ENCODE measurements at places on chromosomes 5 and 9.

DNA sequence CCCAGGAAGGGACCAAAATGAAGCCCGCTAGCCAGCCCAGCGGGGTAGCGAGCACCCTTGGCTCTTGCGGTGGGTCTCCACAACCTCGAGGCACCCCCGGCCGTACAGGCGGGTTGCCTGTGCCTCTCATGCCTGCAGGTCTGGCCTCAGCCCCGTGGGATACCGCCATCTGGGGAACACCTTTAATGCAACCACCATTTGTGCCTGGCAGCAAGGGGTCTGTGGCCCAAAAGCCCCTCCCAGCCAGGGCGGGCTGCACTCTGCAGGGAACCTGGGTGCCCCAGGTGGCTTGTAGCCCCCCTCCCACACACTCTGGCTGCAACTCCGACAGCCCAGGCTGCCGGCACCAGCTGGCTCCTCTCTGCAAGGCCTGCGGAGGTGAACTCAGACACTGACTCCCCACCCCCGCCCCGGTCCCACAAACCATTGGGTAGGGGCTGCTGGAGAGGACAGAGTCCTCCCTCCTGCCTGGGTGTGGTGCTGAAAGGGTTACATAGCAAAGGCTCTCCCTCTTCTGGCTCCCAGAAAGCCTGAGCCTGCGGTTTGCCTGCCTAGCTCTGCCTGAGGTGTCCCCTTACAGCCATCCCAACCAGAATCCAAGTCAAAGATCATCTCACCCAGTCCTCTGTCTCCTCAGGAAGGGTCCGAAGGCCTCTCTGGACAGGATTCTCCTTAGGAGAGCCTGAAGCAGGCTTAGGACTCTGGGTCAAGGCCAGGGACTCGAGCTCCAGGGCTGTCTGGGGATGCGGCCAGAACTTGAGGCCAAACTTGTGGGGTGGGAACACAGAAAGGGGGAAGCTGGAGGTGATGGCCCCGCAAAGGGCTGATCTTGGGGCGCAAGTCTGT is 109.4 kb downstream of the PSD2 start:
- peak; percentile 61 for DNase-seq

DNA sequence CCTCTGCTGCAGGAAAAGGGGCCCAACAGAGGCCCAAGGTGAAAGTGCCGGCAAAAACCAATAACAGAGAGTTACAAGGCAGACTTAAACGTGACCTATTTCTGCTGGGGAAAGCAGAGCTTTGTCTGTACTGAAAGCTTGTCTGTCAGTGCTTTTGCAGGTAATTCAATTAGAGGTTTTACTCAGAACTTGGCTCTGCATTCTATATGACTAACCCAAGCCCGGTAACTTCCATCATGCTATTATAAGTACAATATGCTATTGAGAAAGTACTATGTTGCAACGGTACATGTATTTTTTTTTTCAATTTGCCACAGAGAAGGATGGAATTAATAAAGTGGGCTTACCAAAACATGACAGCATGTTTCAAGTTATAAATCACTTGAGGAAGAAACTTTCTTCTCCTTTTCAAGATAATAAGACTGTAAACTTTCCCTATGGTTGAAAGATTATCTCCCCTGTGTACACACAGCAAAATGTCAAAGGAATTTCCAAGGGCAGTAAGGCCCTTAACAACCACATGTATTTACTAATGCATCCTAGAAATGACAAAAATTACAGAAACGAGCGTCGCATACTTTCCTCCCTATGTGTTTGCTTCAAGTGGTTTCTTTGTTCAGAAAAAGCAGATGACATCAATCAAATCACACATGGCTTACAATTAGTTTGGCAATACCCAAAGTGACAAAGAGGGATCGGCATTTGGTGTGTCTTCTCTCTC is 282.4 kb downstream of the EFNA5 start:
- DNase-seq: no peak

GRCh38 chr9:83754383-83754977 is 46.7 kb upstream of the UBQLN1 start:
- no peak for DNase-seq

GRCh38 chr5:157180374-157181264 is at the start of gene ITK:
TSS of gene ITK (plus strand) at chr5:157180840. CDS start at chr5:157180978, 138 bp downstream.
- peak; percentile 73 for DNase-seq

DNA sequence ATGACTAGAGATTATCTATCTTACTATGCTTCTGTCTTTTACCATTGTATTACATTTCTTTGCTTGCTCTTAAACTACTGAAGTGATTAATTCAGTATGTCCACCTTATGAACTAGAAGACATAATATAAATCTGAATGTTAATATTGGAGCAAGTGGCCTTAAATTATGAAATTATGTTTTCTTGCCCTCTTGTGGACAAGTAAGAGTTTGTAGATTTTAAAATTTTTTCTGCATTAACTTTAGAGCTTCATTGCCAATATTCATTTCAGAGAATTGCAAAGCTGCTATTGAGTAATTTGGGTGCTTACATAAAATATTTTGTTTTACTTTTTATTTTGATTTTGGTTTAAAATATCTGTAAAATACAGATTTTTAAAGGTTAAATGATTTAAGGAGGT is 55.3 kb downstream of the RANBP17 start:
- no peak for DNase-seq

DNA sequence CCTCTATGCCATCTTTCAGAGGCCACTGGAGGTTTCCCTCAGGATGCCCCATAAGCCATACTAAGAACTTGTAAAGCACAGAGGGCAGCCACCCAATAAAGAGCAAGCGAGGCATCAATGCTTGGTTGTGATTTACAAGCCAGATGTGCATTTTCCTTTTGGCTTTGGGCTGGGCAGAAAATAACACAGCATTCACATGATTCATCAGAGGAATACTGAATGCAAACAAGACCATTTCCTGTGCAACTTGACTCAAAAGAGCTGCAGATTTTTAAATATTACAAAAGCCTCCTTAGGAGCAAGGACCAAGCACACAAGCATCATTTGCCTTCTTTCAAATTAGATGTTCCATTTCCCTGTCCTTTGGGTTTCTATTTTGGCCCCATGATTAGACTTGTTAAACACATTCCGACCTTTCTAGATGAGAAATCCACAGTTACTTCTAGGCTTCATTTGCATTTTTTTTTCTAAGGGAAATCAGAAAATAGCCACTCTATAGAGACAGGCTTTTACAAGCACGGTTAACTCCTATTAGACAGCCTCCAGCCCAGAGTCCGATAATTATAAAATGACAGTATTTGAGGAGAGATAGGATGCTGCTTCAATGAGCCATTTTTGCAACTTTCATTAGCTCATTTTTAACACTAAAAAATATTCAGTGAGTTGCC is 207.8 kb downstream of the SEMA5A start:
- DNase-seq: no peak

- DNase-seq: no peak
Measured at GRCh38 chr5:142246258-142246657, 78.6 kb downstream of the SPRY4 start.

- no peak for DNase-seq
Measured at GRCh38 chr5:97266576-97266975, 83.5 kb upstream of the RIOK2 start.

- no peak for DNase-seq
Measured at GRCh38 chr9:35322075-35322885, 160.5 kb downstream of the UNC13B start.

- DNase-seq: no peak
Measured at GRCh38 chr5:177494346-177495195, 2.8 kb downstream of the PDLIM7 start.

GRCh38 chr9:81848472-81848871 is 79.8 kb upstream of the SPATA31D4 start:
- no peak for DNase-seq

- DNase-seq: no peak
Measured at GRCh38 chr9:95756986-95757385, 118.5 kb upstream of the ERCC6L2 start.

- DNase-seq: no peak
Measured at GRCh38 chr9:75123696-75124095, 35.4 kb downstream of the OSTF1 start.

DNA sequence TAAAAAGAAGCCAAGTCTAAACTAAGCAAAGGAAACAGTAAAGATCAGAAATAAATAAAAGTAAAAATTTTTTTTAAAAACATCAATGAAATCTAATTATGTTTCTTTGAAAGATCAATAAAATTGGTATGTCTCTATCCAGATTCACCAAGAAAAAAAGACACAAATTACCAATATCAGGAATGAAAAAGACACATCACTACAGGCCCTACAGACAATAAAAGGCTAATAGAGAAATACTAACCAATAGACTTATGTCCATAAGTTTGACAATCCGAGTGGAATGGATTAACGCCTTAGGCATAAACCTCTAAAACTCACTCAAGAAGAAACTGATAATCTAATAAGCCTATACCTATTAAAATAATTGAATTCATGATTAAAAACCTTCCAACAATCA is 12.4 kb downstream of the BRD3OS start:
- DNase-seq: no peak

DNA sequence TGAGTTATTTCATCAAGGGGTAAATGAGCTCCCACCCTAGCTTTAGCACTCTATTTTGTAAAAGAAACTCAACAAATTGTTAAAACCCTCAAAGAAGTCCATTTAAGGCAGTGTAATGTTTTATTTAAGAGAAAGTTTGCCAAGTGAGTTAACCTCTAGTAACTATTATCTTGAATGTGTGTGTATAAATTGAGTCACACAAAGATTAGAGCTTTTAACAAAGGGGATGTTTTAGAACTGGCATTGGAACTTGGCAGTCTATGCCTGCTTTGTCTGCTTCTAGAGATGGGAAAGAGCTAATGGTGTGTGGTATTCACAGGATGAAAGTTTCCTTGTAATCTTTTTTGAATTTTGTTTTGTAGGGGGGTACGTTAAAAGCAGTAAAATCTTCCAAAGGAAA is 33.2 kb downstream of the KDM3B start:
- no peak for DNase-seq

DNA sequence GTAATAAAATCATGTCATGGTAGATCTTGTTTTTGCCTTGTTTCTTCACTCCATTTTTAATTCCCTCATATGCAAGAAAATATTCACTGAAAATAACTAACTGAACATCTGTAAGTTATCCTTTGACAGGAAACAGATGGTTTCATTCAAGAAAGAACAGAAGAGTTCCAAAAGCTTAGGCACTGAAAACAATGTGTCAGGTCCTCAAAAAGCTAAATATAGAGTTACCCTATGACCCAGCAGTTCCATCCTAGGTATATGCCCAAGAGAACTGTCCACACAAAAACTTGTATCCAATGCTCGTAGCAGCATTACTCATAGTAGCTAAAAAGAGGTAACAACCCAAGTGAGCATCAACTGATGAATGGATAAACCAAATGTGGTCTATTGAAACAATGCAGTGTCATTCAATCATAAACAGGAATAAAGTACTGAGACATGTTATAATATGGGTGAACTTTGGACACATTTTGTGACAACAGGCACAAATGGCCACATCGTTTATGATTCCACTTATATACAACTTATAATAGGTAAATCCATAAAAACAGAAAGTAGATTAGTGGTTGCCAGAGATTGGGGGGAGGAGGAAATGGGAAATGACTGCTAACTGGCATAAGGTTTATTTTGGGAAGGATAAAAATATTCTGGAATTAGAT is 231.0 kb downstream of the FRMD3 start:
- DNase-seq: no peak

DNA sequence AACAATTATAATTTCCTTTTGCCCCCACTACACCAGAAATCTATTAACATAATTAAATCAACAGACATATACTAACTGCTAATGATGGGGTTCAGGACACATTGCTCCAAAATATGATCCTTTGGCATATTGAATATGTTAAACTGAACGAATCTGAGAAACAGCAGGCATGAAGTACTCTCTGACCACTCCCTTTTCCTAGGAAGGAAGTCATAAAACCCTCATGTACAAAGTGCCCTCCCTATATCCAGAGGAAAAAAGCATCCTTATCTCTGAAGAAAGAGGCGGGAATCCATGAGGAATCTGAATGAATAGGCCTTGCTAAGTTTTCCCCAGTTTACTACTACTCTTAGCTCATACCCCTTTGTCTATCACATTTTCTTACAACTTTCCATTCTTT is 67.9 kb downstream of the ADAMTS6 start:
- DNase-seq: no peak

DNA sequence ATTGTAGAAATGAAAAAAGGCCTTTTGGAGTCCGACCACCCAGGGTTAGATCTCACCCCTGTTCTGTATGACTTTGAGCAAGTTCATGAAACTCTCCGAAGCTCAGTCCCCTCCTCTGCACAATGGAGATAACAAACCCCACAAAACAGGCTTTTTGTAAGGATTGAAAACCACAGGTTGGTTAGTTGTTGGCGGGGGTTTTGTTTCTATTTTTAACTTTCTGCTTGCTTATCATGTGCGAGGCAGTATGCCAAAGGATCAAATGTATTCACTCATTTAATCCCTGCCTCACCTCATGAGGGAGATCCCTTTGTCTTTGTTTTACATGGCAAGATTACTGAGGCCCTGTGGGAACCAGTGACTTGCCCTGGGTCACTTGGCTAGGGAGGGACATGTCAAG is 539.1 kb downstream of the CDK5RAP2 start:
- DNase-seq: no peak

DNA sequence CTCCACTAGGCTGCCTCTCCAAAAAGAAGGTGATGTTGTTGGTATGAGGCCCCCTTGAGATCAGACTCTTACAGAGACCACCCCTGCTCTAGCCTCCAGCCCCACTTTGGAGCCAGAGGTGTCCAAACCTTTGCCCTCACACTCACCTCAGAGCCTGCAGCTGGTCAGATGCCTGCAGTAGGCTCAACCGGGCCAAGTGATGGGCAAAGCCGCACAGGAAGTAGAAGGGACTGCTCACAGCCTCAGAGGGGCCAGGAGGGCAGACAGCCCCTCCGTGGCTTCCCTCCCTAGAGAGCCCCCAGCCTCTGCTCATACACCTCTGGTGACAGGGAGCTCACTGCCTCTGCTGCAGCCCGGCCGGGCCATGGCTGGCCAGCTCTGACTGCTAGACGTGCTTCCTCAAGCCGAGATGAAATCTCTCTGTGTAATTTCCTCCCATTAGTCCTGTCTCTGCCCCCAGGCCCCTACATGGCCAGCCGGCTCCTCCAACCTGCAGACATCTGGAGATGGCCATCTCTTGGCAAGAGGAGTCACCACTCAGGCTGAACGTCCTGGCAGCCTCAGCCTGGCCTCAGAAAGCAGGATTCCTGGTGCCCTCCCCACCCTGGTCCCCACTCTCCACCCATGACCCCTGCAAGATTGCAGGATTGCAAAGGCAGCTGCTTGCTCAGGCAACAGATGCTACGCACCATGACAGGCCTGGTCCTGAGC is 7.3 kb upstream of the TCF7 start:
- DNase-seq: no peak

DNA sequence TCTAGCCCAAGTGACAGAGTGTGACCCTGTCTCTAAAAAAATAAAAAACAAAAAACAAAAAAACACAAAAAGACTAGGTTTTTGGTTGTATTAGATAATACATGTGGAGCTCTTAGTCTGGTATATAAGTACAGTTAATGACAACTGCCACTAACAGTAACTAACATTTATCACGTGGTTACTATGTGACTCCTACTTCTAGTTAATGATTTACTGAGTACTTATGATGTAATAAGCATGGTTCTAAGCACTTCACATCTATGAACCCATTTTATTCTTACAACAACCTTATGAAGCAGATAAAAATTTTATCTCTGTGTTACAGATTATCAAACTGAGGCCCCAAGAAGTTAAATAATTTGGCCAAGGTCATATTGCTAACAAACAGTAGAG is 6.1 kb upstream of the TMEFF1 start:
- no peak for DNase-seq

GRCh38 chr9:4849369-4849768 is 56.6 kb downstream of the RCL1 start:
- no peak for DNase-seq

Measured in activated effector memory CD4-positive, alpha-beta T cell treated with anti-CD3 and anti-CD28 coated beads, Interleukin-2, amount 50 U/mL, for 16 hours (primary cell).